ENCODE measurements at places on chromosomes 3 and 15. TPM values are rescaled to one million over a fixed set of nuclear protein-coding genes. Genes with fewer than 3 reads are reported as not detected.

Gene RPLP1
- 3,967 TPM for total RNA-seq

Gene CA12
- total RNA-seq = 141 TPM

Gene LRRC58
- total RNA-seq = 13.1 TPM

Gene ATP8B4
- 0.91 TPM for total RNA-seq

Gene MYLK
- 14.2 TPM for total RNA-seq

Gene COL6A6
- total RNA-seq = not detected

Gene STRIT1
- not detected for total RNA-seq

Gene COX5A
- 551 TPM for total RNA-seq

Gene DHX30
- total RNA-seq = 28.8 TPM

Gene NR1D2
- 5.8 TPM for total RNA-seq

Gene ACTRT3
- total RNA-seq = 2.9 TPM

Gene AMIGO3
- total RNA-seq = 0.56 TPM

Gene HIGD2B
- not detected for total RNA-seq

Gene AMT
- 0.26 TPM for total RNA-seq

Gene NCKIPSD
- 9.2 TPM for total RNA-seq

Gene HMG20A
- total RNA-seq = 20.4 TPM

Gene TICRR
- 14.1 TPM for total RNA-seq

Gene ABHD5
- total RNA-seq = 20.3 TPM

Gene LHFPL4
- total RNA-seq = 0.07 TPM

Gene NLGN1
- not detected for total RNA-seq

Gene IL17RE
- 1.1 TPM for total RNA-seq

Gene C15orf62
- total RNA-seq = 0.16 TPM

Gene EXD1
- not detected for total RNA-seq

Gene ARGFX
- not detected for total RNA-seq

Gene CLSTN2
- 0.02 TPM for total RNA-seq

Gene PLCL2
- 6.2 TPM for total RNA-seq

Gene SMCO1
- not detected for total RNA-seq

Gene GREM1
- 5.8 TPM for total RNA-seq

Gene ITIH4
- 0.65 TPM for total RNA-seq

Gene GPR27
- total RNA-seq = 2.5 TPM

Gene SCAMP5
- 9.3 TPM for total RNA-seq

Gene RNF13
- 33.2 TPM for total RNA-seq

Gene RLBP1
- total RNA-seq = not detected

Gene RAD54L2
- total RNA-seq = 3.7 TPM

Gene POLQ
- 6.3 TPM for total RNA-seq

Gene FBXW12
- not detected for total RNA-seq

Gene ANKRD63
- 0.67 TPM for total RNA-seq

Gene TRIM69
- 5.9 TPM for total RNA-seq

Gene ADGRG7
- total RNA-seq = not detected

Gene P2RY12
- total RNA-seq = not detected

Gene A4GNT
- total RNA-seq = not detected

Gene CHST13
- 0.41 TPM for total RNA-seq

Gene STARD5
- 2.3 TPM for total RNA-seq

Gene ZNF660
- total RNA-seq = not detected

Gene CHST2
- 0.88 TPM for total RNA-seq

Gene ERC2
- not detected for total RNA-seq

Gene PLSCR2
- total RNA-seq = not detected

Gene MTFMT
- total RNA-seq = 23.4 TPM

Gene C3orf62
- total RNA-seq = 1.7 TPM

Gene SSUH2
- total RNA-seq = 0.90 TPM

Gene TGM5
- total RNA-seq = not detected

Gene CD200R1
- total RNA-seq = 0.06 TPM

Gene SLC41A3
- 24.9 TPM for total RNA-seq

Gene SOX14
- total RNA-seq = not detected

Gene CFAP92
- total RNA-seq = not detected

Gene SPATA12
- 0.41 TPM for total RNA-seq

Gene CPLX3
- total RNA-seq = 0.07 TPM

Gene ATP1B3
- 218 TPM for total RNA-seq
